Stimulated activated CD8-positive, alpha-beta memory T cell treated with anti-CD3 and anti-CD28 coated beads, Interleukin-15, amount 100 ng/mL, for 24 hours (primary cell): ENCODE measurements at places on chromosomes 7 and 10.

- DNase-seq: no peak
Observed at GRCh38 chr7:129569326-129569725, 42.2 kb upstream of the NRF1 start.

DNA sequence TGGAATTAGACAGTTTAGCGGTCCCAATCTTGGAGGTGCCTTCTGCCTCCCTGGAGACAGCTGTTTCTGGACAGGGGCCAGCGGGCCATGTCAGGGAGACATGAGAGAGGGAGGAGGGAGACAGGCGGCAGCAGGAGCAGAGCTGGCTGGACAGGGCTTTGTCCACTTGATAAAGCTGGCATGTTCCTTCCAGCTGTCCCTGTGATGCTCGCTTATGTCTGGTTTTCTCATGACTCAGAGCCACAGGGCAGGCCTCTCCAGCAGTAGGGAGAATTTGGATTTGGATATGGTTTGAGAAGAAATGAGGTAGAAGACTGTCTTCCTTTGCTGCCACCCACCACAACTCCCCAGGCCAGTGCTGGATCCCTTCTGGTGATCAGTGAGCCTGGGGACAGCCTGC lies 51.7 kb upstream of the SORCS3 start:
- DNase-seq: no peak

- no peak for DNase-seq
Observed at GRCh38 chr7:134777908-134778580, 1.4 kb upstream of the CALD1 start.

DNA sequence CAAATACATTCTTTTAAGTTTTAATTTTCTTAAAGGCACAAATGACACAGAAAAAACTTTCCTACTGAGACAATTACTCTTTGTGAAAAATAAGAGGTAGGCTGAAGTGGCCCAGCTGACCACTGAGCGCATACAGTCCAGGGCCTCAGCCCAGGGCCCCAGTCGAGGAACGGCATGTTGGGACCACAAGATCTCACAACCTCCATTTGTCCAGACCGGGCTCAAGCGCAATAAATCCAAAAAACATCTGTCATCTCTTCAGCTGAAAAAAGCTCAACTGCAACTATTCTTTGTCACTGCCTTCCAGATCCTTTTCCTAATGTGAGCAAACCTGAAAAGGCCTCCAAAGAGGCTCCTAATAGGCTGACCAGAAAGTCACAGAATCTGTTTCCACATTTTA lies 165.8 kb downstream of the SRPK2 start:
- no peak for DNase-seq

DNA sequence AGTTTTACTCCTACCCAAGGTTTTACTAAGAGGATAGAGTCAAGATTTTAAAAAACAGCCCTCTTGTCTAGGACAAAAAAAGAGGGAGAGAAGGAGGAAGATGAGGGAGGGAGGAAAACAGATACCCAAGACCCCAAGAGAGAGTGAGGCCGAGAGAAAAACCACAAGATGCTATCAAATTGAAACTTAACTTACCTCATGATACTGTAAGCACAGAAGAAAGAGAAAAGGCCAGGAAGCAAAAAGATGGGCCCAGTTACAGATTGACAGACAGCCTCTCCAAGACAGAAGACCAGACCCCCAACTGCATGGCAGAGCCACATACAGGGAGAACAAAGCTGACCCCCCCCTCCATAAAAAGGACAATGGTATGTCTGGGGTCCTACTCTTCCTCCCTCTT lies 11.4 kb downstream of the SEC31B start:
- DNase-seq: no peak

- DNase-seq: no peak
Observed at GRCh38 chr7:12398186-12398585, 5.5 kb downstream of the VWDE start.

- no peak for DNase-seq
Observed at GRCh38 chr7:121529003-121529402, 132.9 kb upstream of the FAM3C start.
